ENCODE measurements at places on chromosomes 1 and 21.

DNA sequence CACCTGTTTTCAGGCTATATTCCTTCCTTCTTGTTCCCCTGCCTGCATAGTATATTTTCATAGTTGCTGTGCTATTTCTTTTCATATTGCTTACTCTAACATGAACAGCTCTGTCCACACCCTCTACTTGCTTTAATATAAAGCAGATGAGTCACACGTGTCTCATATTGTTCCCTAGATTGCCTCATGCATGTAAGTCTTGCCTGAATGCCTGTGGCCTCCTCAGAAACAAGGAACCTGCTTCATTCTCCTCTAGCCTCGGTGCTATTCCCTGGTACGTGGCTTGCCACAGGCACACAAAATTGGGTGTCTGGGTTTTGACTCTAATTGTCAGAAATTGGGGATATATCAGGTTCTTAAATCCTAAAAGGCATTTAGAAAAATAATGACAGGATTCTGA lies 16.5 kb upstream of the PKP1 start:
- DNase-seq, result no peak

- DNase-seq, result no peak
Measured at GRCh38 chr1:94658221-94658620, 116.7 kb upstream of the F3 start.

DNA sequence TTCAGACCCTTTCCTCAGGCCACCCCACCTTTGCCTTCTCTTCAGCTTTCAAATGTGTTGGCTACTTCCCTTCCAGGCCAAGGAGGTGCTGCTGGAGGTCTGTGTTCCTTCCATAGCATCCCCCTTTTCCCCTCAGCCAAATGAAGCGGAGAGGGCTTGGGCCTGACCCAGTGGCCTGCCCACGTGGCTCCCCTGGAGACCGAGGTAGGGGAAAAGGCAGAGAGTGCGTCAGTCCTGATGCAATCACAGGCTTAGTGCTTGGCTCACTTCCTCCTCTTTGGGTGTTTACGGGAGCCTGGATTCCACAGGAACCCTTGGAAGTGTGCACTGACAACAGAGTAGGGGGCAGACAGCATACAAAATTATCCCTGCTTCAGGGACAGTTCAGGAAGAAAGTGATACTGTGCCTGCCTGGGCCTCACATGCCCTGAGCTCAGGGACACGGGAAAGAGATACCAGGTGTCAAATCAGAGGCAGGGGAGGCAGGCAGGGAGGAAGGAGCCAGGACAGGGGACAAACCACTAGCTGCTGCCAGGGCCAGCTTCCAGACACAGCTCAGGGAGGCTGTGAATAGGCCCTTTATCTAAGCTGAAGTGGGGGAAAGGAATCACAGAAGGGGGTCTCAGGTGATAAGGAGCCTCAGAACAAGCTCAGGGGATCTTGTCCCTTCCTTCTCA lies 16.6 kb upstream of the PTP4A2 start:
- DNase-seq, result no peak

- no peak for DNase-seq
Measured at GRCh38 chr1:212782422-212783154, 9.0 kb downstream of the NSL1 start.

GRCh38 chr1:2604156-2604843 lies 17.7 kb downstream of the PRXL2B start:
- DNase-seq, result no peak

GRCh38 chr1:31409946-31410858 lies 2.8 kb upstream of the SERINC2 start:
- no peak for DNase-seq

DNA sequence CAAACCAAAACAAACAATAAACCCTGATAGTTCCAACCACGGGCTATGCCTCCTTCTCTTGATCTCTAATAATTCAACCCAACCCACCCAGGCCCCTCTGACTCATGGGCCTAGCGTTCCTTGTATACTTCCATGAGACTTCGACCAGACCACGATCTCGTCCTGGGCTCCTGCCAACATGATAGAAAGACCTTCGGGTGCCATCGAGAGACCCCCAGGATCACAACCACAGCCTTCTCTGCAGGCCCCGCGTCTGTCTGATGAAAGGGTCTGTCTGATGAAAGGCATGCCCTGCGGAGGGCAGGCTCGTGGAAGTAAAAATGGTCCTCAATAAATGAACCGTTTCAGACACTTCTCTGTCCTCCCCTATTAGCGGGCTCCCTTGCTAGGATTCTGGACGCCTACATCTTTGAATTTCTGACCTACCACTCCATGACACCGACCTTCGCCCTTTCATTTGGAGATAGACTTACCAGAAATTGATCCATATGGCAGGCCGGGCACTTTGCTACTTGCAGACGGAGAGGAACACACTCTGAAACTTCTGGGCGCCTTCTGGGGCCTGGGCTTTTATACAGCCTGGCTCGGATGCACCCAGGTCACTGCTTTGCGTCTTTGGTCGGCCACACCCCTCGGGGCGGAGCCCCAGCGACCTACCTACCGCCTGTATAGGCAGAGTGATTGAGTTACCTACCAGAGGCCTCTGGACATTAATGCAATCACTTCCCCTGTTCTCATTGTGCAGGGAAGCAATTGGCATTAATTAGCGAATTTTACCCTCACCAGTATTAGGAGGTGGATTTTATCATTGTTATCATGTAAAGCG lies 5.3 kb upstream of the KLF18 start:
- DNase-seq, result no peak
